ENCODE measurements at places on chromosomes 3 and 15. TPM values are rescaled to one million over a fixed set of nuclear protein-coding genes. Genes with fewer than 3 reads are reported as not detected.
A peak's percentile ranks its signal among the peaks of the same experiment; 100 is the strongest.

GRCh38 chr15:76116138-76116885, 56.5 kb downstream of the TMEM266 start:
- no peaks in the 10 kb centered on the region for H3K36me3 ChIP-seq
- peak overlapping the region; percentile 77 for H3K27ac ChIP-seq
- no peak for DNase-seq
- H3K4me3 ChIP-seq, result peak overlapping the region; percentile 67
- H3K27me3 ChIP-seq, result peaks cover 2% of the 10 kb centered on the region

- peak overlapping the region; percentile 90 for H3K27ac ChIP-seq
- no peaks in the 10 kb centered on the region for H3K36me3 ChIP-seq
- no peaks in the 10 kb centered on the region for H3K27me3 ChIP-seq
- DNase-seq, result no peak
- H3K4me1 ChIP-seq, result peaks cover 23% of the 10 kb centered on the region
- H3K4me3 ChIP-seq, result peak overlapping the region; percentile 99
Observed at GRCh38 chr15:29268706-29269484, 727 bp downstream of the NSMCE3 start.

DNA sequence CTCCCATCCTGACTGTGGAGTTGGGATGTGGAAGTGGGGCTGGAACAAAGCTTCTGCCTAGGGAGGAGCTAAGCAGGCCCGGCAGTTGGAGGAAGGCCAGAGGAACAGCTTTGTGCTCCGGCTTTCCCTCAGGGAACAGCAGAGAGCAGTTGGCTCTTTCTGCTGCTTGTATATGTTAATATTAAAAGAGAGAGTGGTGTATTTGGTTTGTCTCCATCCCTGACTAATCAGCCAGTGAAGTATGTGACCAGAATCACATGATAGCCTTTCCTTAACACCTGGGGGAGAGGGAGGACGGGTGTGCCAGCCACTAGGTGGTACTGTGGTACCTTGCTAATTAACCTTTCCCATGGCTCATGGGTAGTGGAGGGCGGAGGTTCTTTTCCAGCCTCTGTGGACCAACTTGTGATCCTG, 10.0 kb downstream of the EIF2B5 start:
- no peak overlapping the region for H3K4me3 ChIP-seq
- DNase-seq, result no peak
- no peaks in the 10 kb centered on the region for H3K27me3 ChIP-seq
- peaks cover 5% of the 10 kb centered on the region for H3K4me1 ChIP-seq

- H3K4me1 ChIP-seq, result peaks cover 10% of the 10 kb centered on the region
- no peak overlapping the region for H3K27ac ChIP-seq
- peaks cover 18% of the 10 kb centered on the region for H3K27me3 ChIP-seq
- H3K4me3 ChIP-seq, result no peak overlapping the region
Observed at GRCh38 chr15:76150513-76150912, 90.7 kb downstream of the TMEM266 start.

DNA sequence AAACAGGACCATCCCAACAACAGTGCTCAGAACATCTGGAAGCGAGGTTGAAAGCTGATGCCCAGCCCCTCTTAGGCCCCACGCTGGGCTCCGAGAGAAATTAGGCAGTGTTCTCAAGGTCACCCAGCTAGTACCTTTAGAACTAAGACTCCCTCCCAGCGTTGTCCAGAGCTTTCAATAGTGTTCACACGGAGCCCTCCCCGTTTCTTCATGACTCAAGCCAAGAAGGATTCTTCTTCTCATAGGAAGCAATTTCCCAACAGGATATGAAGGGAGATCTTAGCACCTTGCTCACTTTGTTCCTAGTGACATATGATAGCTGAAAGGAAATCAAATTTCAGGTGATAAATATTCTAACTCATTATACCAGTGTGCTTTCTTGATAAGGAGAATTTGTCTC, 244.2 kb upstream of the ST8SIA2 start:
- H3K4me3 ChIP-seq, result no peak overlapping the region
- no peak for DNase-seq
- H3K4me1 ChIP-seq, result peaks cover 33% of the 10 kb centered on the region
- peaks cover 8% of the 10 kb centered on the region for H3K36me3 ChIP-seq
- H3K27me3 ChIP-seq, result no peaks in the 10 kb centered on the region

GRCh38 chr3:50600841-50601591, 10.6 kb downstream of the CISH start:
- DNase-seq, result no peak
- peaks cover 22% of the 10 kb centered on the region for H3K4me1 ChIP-seq
- no peaks in the 10 kb centered on the region for H3K27me3 ChIP-seq

GRCh38 chr3:156847752-156848448, 21.7 kb downstream of the LEKR1 start:
- H3K4me1 ChIP-seq, result peaks cover 3% of the 10 kb centered on the region
- H3K27me3 ChIP-seq, result no peaks in the 10 kb centered on the region
- no peak overlapping the region for H3K4me3 ChIP-seq

DNA sequence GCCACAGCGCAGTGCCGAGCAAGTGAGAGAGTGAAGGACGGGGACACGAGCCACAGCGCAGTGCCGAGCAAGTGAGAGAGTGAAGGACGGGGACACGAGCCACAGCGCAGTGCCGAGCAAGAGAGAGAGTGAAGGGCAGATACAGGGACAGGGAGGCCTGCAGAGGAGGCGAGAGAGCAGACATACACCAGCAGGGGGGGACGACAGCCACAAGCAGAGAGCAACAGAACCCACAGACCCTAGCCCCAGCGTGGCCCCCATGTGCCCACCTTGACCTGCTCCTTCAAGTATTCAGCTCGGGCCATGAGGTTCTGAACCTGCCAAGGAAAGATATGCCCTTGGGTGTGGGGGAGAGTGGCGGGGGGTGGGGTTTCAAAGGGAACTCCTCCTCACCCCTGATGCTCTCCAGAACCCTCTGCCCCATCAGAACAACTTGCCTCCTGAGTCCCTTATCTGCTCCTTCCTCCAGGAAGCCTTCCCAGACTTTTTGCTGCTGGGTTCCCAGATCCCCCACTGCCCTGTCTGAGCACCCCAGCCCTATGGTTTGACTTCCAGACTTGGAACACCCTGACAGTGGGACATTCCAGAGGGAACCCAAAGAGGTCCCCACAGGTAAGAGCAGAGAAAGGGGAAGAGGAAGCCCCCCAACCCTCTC, 5.3 kb downstream of the ULK3 start:
- H3K27me3 ChIP-seq, result peaks cover 4% of the 10 kb centered on the region
- H3K27ac ChIP-seq, result no peak overlapping the region
- no peak overlapping the region for H3K4me3 ChIP-seq
- H3K36me3 ChIP-seq, result peaks cover 3% of the 10 kb centered on the region

DNA sequence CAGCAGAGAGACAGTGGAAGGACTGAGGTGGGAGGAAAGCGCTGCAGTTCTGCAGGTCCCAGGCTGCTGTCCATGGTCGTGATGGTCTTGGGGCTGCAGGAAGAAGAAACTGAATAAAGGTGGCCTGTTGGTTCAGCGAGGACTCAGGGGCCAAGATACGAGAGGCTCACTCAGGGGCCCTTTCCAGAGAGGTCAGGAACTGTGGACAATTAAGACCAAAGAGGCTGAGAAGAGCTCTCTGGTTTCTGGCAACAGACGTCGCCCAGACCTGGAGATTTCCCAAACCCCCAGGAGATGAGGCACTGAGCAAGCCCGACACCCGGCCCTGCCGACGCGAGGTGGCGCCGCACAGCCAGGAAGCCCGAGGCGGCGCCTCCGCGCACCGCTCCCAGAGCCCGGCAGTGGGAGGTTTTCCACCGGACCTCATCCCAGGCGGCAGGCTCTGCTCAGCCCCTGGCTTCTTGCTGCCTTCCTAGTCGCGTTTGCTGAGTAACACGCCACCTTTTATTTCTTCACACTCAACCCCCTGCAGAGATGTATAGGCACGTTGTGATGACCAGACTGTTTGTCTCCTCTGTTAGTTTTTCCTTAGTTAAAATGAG, 56.4 kb upstream of the ARRDC4 start:
- peak overlapping the region; percentile 2 for H3K4me3 ChIP-seq
- H3K27me3 ChIP-seq, result peaks cover 71% of the 10 kb centered on the region
- H3K36me3 ChIP-seq, result no peaks in the 10 kb centered on the region
- DNase-seq, result peak; percentile 80

- H3K4me1 ChIP-seq, result peaks cover 27% of the 10 kb centered on the region
- H3K36me3 ChIP-seq, result no peaks in the 10 kb centered on the region
- no peak overlapping the region for H3K4me3 ChIP-seq
Observed at GRCh38 chr15:63970621-63971426, 75.5 kb downstream of the DAPK2 start.

- no peak overlapping the region for H3K27ac ChIP-seq
- no peaks in the 10 kb centered on the region for H3K27me3 ChIP-seq
- peaks cover 28% of the 10 kb centered on the region for H3K4me1 ChIP-seq
- H3K36me3 ChIP-seq, result no peaks in the 10 kb centered on the region
- DNase-seq, result no peak
- no peak overlapping the region for H3K4me3 ChIP-seq
Observed at GRCh38 chr15:63481105-63481810, 23.1 kb upstream of the USP3 start.

DNA sequence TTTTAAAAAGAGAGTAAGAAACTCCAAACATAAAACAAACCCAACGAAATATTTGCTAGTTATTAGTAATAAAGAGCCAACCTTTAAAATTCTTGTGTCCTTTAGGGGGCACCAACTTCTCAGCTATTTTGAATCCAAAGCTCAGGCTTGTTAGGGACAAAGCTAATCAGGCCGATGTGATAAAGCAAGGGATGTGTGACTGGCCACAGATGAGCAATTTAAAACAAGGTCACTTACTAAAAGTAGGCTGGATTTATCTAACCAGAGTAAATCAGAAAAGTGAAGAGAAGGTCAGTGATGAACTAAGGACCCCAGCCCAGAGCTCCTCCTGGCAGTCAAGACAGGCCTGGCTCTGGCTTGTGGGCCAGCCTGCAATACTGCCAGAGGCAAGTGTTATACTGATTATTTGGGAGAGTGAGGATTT, 108.5 kb downstream of the CYP19A1 start:
- no peak for DNase-seq
- H3K27ac ChIP-seq, result no peak overlapping the region
- H3K4me3 ChIP-seq, result no peak overlapping the region
- H3K27me3 ChIP-seq, result peaks cover 6% of the 10 kb centered on the region
- no peaks in the 10 kb centered on the region for H3K4me1 ChIP-seq
- no peaks in the 10 kb centered on the region for H3K36me3 ChIP-seq

DNA sequence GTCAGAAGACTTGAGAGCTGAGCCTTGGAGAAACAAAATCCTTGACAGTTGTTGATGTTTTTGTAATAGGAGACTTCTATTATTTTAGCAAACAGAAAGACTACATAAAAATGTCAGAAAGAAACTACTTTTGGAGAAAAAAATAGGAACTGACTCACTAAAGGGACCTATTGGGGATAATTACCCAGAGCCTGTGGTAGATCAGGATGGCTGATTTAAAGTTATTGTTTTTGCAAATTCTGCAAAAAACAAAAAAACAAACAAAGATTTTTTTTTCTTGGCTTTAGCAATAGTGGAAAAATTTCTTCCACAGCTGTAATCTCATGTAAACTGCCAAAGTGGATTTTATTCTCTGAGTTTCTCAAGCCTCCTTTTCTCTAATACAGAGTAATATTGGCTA, 101.5 kb upstream of the SATB1 start:
- H3K4me1 ChIP-seq, result no peaks in the 10 kb centered on the region
- H3K36me3 ChIP-seq, result no peaks in the 10 kb centered on the region
- H3K4me3 ChIP-seq, result no peak overlapping the region

GRCh38 chr15:61232266-61232665, 3.2 kb upstream of the RORA start:
- no peaks in the 10 kb centered on the region for H3K36me3 ChIP-seq
- H3K4me3 ChIP-seq, result peak overlapping the region; percentile 0
- no peak overlapping the region for H3K27ac ChIP-seq

HERC2 gene
- total RNA-seq, result 80.1 TPM

NR2E3 gene
- 0.38 TPM for total RNA-seq

LEKR1 gene
- total RNA-seq, result 4.2 TPM

TEX55 gene
- not detected for total RNA-seq

PP2D1 gene
- total RNA-seq, result not detected

RASL12 gene
- 0.33 TPM for total RNA-seq

TRIM42 gene
- not detected for total RNA-seq

IL17RC gene
- total RNA-seq, result 30.0 TPM

SIDT1 gene
- 0.83 TPM for total RNA-seq

ABCC5 gene
- total RNA-seq, result 39.3 TPM

HRG gene
- not detected for total RNA-seq

All from type B pancreatic cell (in vitro differentiated cells).